Myocyte (in vitro differentiated cells): ENCODE measurements at places on chromosomes 12 and 14. TPM values are rescaled to one million over a fixed set of nuclear protein-coding genes. Genes with fewer than 3 reads are reported as not detected.

DNA sequence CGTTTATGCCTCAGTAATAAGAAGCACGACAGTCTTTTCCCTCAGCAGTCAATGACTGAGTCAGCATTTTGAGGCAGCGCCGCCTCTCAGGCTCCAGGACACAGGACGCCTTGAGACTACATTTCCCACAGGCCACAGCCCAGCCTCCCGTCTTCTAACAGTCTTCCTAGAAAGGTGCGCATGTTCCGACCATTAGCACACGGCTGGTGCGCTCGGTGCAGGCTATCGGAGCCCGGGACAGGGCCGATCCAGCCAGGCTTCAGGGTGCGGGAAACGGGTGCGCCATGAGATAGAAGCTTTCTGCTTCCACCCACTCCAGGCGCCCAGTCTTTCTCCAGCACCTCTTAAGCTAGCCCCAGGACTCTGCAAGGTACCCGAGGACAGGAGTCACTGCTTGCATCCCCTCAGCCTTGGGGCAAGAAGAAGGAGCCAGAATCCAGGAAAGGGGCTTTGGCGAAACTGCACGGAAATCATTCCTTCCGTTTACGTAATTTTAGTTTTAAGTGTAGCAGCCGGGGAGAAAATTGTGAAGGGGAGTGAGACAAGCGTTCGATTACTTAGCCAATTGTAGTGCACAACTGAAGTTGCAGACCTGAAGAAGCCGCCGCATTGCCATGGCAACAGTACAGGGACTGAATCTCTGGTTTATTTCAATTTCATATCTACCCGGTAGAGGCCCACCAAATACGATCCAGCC lies 54.0 kb downstream of the ZNF641 start:
- peak; percentile 78 for DNase-seq

DNA sequence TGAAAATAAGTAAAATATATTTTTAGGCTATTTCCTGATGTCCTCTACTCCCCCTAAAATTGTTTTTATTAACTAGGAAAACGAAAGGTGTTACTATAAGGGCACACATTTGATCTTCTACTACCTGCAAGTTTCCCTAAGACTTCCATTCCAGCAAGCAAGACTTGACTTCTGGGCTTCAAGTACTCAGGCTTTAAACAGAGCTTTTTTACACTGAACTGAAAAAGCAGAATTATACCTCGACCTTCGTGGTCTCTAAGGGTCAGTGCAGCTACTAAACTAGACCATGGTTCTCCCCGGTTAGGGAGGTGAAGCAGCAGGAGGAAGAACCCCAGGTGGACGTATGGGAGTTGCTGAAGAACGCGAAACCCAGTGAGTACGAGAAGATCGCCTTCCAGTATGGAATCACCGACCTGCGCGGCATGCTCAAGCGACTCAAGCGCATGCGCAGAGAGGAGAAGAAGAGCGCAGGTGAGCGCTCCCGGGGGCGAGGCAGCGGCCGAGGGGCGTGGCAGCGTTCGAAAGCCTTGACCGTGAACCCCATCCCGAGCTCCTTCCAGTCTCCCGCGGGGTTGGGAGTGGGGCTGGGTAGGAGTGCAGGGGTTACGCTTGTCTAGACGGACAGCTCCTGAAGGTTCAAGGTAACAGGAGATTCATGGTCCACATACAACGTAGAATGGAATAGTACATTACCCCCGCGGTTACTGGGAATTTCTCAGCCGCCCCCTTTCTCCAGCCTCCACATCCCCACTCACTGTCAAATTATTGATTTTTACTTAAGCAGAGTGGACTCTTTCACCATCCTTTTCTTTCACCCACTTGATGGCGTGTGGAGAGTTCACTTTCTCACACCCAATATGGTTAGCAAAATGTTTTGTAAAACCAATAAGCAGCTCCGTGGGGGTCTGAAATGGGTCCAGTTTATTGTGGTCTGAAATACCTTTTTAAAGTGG lies 47.6 kb downstream of the MYBPC1 start:
- no peak for DNase-seq

DNA sequence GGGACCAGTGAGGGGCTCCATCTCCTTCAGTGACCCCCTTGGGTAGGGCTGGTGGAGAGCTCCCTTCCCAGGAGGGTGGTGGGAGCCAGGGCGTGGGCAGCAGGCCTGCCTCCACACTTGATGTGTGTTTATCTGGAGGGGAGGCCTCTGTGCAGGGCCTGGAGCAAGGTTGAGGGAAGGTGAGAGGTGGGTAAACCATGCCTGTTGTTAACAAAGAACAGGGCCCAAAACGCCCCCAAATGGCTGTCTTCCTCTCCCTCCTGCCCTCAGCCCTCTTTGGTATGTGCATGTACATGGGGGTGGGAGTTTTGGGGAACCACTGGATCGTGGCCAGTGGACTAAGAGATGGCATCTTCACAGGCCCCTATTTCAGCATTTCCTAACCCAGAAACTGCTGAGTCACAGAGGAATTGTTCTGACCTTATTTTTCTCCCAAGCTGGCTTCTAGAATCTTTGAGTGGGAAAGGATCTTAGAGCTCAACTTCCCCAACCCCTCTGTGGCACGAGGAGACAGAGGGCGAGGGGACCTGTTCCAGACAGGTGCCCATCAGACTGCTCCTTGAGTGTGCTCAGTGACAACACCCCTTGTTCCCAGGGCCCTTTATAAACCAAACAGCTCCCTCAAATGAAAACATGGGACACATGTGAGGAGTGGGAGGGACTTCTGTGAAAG lies 3.6 kb downstream of the SLC48A1 start:
- no peak for DNase-seq

- peak; percentile 50 for DNase-seq
These were observed 228.6 kb downstream of the DACT1 start for GRCh38 chr14:58866391-58866790.

DNA sequence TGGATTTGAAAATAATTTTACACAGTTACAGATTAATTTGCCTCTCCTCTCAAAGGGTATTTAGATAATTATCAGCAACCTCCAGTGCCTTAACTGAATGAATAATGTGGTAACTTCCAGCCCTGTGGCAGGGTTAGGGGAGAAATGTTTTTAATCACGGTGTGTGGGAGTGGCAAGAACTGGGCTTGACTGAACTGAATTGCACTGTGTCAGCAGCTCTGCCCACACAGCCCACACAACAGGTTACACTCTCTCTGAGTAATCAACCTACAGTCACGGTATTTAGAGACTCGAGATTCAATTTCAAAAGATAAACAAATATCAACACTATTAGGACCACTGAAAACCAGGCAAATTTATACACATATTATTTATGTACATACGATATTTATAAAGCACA lies 198.5 kb downstream of the KCNC2 start:
- DNase-seq: peak; percentile 12

GRCh38 chr12:95815632-95816212 lies 25.2 kb upstream of the NTN4 start:
- DNase-seq: peak; percentile 56

DNA sequence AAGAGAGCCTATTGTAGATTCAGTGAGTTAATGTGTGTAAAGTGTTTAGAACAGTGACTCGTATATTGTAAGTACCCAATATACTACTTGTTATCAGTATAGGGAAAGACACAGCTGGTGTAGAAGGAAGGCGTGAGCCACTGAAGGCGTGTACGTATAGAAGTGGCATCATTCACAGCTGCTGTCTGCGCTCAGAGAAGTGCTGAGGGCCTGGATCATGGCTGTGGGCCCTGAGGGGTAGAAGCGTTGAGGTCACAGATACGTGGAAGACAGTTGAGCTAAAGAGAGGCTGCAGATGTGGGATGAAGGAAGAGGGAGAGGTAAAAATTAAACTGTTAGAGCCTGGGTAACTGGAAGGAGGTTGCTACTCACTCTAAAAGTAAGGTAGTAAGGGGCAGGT lies 5.9 kb downstream of the C12orf75 start:
- no peak for DNase-seq

DNA sequence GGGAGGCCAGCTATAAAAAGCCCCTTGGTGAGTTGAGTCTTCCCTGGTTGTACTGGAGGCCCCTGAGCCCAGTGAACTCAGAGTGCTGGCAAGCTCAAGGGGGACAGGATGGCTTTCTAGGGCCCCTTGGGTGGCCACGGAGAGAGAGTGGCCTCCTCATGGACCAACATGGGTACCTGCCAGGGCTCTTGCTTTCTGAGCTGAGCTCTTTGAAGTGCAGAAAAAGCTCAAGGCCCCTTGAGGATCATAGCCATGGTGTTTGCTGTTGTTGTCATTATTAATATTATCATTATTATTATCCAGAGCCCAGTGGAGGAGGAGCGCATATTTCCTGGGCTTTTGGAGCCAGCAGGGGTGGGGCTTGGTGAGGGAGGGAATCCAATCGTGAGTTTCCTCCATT lies 6.7 kb downstream of the RNFT2 start:
- no peak for DNase-seq

GRCh38 chr12:126464153-126464552 lies 1398.9 kb downstream of the AACS start:
- DNase-seq: no peak

DNA sequence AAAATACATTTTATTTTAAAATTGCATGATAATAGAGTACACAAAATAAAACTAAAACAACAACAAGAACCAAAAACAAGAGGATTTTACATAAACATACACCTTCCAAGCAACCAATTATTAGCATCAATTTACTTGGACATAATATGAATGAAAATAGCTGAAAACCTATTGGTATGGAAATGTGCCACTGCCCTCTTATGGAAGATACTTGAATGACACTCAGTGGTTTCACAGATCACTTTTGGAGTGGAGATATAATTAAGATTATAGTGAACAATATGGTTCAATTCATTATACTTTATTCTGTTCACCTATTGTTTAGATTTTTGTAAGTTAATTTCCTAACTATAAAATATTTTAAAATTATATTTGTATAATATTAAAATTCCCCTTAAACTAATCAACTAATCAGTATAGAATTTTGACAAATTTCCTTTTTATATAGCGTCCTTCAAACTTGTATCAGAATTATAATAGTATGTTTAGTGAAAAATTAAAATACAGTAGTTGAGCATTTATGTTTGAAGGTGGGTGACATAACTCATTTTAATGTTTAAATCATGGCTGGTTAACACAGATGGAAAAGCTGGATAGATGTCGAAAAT lies 70.1 kb downstream of the SLC6A15 start:
- peak; percentile 61 for DNase-seq

DNA sequence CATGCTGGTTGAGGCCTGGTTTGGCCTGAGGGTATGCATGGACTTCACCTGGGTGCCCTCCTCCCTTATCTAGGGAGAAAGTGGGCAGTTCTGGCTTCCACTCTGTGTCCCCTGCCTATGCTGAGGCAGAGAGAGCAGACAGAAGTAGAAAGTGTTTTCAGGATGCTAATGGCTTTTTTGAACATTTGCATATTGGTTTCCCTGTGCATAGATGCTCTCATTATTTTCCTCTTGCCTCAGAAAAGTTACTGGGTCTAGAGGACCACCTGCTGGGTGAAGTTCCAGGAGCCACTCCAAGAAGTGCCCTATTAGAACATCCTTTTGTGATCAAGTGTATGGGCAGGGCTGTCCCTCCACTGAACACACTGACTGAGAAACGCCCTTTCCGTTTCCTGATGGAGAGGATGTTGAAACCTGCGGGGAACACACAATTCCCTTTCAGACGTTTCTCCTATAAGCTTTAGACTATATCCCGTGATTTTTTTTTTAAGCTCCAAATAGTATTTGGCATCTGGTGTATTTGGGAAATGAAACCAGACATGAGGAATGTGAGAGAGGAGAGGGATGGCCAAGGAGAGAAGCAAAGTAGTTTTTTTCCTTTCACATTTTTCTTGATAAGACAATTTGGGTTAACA lies 66.6 kb downstream of the DAAM1 start:
- no peak for DNase-seq

- peak; percentile 82 for DNase-seq
These were observed 209.0 kb upstream of the PLEKHG7 start for GRCh38 chr12:92493816-92494215.

DNA sequence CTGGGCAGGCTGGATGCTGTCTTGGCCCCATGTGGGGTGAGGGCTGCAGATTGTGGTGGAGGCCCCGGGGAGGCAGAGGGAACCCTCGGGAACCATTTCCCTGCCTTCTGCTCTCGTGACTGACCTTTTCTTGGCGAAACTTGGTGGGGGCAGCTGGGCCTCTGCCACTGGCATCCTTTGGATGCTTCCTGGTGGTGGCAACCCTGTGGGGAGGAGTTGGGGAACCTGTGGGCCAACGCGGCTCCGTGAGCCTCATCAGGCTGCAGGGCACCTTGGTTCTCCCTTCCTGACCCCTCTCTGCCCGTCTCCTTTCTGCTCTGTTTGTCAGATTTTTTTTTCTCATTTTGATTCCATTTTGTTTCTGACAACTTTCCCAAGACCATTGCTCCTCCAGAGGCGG lies 14.4 kb downstream of the TMEM121 start:
- no peak for DNase-seq

- no peak for DNase-seq
These were observed 2.0 kb upstream of the NTF3 start for GRCh38 chr12:5429741-5430557.

DNA sequence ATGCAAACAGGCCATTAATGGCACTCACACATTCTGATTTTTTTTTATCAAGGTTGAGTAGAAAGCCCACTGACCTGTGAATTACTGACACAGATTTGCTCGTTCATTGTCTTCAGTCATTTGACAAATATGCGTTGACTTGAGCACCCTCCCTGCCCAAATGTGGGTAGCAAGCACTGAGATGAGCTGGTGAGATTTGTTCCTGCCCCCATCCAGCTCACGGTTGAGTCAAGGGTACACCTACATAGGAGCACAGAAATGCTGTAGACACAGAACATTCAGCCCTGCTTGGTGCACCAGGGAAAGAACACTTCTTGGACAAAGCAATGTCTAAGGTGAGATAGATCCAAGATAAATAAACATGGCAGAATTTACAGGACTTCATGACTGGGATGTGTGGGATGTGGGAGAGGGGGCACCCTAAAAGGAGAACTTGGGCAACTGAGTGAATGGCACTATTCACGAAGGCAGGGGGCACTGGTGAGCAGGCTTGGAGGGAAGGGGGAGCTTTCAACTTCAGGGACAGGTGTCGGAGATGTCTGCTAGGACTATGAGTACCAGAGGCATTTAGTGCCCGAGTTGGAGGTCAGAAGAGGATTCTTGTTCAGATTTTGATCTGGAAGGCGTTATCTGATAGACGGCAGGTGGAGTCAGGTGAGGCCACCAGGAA lies 213.4 kb downstream of the VRK1 start:
- no peak for DNase-seq

GRCh38 chr14:82855912-82856391 lies 1322.3 kb upstream of the SEL1L start:
- DNase-seq: peak; percentile 2

GRCh38 chr14:71668186-71668912 lies 263.9 kb upstream of the RGS6 start:
- peak; percentile 48 for DNase-seq

IFNG-AS1 gene
- 1.8 TPM in 1 of 2 replicates, not detected in the other for total RNA-seq

RPS6KA5 gene
- 5.5 and 5.6 TPM in 2 replicates for total RNA-seq

FITM1 gene
- total RNA-seq: 144 and 180 TPM in 2 replicates

KRT81 gene
- 0.08 TPM in 1 of 2 replicates, not detected in the other for total RNA-seq

TRHDE gene
- not detected in 2 replicates for total RNA-seq

CDK4 gene
- total RNA-seq: 175 and 180 TPM in 2 replicates

NPAS3 gene
- total RNA-seq: 0.10 and 0.19 TPM in 2 replicates
